ENCODE measurements at places on chromosomes 7 and 10. TPM values are rescaled to one million over a fixed set of nuclear protein-coding genes. Genes with fewer than 3 reads are reported as not detected.

GRCh38 chr7:129903935-129904334 lies 48.8 kb downstream of the UBE2H start:
- DNase-seq = no peak

- DNase-seq = no peak
Measured at GRCh38 chr10:35797187-35797586, 155.1 kb upstream of the FZD8 start.

GRCh38 chr7:107035446-107035845 lies 9.1 kb upstream of the PRKAR2B start:
- DNase-seq = no peak

DNA sequence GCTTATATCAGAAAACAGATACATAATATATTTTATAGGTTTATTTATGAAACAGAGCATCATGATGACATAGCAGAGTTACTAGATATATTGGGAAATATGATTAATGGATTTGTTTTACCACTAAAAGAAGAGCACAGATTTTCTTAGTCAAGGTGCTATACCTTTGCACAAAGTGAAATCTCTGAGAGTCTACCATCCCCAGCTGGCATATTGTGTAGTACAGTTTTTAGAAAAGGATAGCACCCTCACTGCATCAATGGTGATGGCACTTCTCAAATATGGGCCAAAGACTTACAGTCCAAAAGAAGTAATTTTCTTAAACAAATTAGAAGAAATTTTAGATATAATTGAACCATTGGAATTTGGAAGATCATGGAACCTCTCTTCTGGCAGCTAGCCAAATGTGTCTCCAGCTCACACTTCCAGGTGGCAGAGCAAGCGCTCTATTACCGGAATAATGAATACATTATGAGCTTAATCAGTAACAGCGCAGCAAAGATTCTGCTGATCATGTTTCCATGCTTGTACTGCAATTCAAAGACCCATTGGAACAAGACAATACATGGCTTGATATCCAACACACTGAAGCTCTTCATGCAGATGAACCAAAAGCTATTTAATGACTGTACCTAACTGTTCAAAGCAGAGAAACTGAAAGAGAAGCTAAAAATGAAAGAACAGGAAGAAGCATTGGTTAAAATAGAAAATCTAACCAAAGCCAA lies 21.9 kb upstream of the CREB3L2 start:
- DNase-seq = no peak

- DNase-seq = no peak
Measured at GRCh38 chr7:127189074-127189473, 63.7 kb downstream of the GRM8 start.

DNA sequence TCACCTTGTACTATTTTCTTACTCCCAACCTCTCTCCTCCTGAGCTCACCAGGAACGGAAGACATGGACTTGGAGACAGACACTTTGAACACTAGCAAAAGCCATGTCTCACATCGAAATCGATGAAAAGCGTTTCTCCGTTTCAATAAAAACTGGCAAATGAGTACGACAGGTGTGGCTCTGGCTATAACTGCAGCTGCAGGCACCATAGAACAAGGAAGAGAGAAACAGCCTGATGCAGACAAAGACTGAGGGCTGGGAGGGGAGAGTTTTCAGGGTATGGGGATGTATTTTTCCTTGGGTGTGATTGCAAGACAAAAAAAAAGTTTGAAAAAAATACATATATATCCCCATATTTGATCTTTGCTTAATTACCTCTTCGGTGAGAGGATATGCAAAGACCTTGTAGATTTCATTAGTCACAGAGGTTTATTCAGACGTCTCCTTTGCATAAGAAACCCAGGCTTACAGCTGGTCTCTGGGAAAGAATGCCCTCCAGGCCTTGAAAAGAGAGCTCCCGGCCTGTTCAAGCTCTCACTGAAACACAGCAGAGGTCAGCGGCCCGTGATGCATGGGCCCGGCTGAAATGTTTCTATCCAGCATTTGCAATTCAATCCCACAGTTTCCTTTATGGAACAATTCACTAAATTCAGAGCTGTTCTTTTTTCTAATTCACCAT lies 63.1 kb downstream of the TLL2 start:
- DNase-seq = no peak

ZNF117 gene
- total RNA-seq = 1.4 TPM
